ENCODE measurements at places on chromosomes 6 and 20. TPM values are rescaled to one million over a fixed set of nuclear protein-coding genes. Genes with fewer than 3 reads are reported as not detected.

CGAS gene
- polyA plus RNA-seq, result 5.4 TPM

ULBP1 gene
- 5.1 TPM for polyA plus RNA-seq

GNAS-AS1 gene
- polyA plus RNA-seq, result 0.82 TPM

GPANK1 gene
- 21.5 TPM for polyA plus RNA-seq

FAM83C gene
- not detected for polyA plus RNA-seq

SCRT2 gene
- not detected for polyA plus RNA-seq

PNPLA1 gene
- polyA plus RNA-seq, result 0.21 TPM

MCUR1 gene
- 36.1 TPM for polyA plus RNA-seq

FERMT1 gene
- polyA plus RNA-seq, result 2.8 TPM

All from right lung (tissue), 10 donors.